Stimulated activated CD4-positive, alpha-beta T cell treated with anti-CD3 and anti-CD28 coated beads, Interleukin-12 subunit alpha, Interleukin-12 subunit beta, amount 100 ng/mL, for 24 hours (primary cell): ENCODE measurements at places on chromosomes 3 and 15.

DNA sequence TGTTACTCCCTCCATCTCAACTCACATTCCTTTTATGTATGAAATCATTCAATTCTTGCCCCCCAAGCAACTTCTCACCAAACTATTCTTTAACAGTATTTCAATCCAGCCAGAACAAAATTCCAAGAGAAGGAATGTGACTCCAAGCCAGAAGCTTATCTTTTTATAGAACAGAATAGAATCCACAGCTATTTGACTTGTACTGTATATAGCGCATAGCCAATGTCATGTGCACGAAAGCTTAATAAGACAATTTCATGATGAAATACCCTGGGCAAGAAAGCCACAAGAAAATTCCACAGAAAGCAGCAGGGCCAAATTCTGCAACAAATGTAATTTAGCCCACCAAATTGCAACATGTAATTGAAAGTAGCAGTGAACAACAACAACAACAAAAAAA, 127.6 kb upstream of the UBE2E2 start:
- DNase-seq: no peak

GRCh38 chr3:192155194-192155593, 572.1 kb downstream of the FGF12 start:
- no peak for DNase-seq

GRCh38 chr15:70698836-70699390, 64.4 kb downstream of the UACA start:
- DNase-seq: no peak

DNA sequence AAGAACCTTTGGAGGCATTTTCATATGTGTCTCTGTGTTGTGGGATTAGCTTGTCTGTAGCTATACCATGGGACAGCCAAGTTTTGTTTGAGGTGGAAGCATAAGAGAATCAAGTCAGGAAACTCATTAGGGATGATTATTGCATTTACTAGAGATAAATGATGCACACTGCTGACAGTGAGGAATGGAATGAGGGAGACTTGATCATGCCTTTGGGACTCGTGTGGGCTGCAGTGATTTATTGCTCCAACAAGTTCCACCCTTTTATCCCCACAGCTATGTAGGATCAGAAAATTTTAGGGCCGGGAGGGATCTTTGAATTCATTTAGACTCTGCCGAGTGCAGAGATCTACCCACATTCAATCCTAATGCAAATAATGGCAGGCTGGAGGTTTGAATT, 16.3 kb downstream of the ZNF385D start:
- no peak for DNase-seq

DNA sequence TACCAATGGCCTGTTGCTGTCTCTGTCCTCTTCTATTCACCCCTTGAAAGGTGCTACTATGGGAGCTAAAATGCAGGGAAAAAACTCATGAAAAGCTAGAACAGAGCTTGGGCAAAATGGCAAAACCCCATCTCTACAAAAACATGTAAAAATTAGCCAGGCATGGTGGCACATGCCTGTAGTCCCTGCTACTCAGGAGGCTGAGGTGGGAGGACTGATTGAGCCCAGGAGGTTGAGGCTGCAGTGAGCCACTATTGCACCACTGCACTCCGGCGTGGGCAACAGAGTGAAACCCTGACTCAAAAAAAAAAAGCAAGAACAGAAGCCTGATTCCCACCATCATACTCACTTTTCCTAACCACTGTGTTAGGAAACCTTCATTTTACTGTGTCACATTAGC, 1.9 kb downstream of the MAP4 start:
- no peak for DNase-seq

DNA sequence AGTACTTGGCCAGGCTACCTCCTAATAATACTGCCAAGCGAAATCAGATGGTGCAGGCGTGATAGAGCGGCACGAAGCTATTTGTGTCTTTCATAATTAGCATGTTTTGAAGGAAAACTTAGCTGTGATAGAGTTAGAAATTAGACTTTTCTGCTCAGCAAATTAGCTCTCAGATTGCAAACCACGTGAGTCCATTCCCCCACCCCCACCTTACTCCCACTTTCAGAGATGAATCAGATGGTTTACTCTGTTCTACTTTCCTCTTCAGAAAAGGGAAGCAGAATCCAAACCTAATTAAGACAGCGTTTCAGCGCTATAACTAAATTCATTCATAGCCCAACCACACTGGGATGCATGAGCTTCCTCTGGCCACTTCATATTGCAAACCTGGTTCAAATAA, 214.6 kb downstream of the SLCO3A1 start:
- DNase-seq: no peak

DNA sequence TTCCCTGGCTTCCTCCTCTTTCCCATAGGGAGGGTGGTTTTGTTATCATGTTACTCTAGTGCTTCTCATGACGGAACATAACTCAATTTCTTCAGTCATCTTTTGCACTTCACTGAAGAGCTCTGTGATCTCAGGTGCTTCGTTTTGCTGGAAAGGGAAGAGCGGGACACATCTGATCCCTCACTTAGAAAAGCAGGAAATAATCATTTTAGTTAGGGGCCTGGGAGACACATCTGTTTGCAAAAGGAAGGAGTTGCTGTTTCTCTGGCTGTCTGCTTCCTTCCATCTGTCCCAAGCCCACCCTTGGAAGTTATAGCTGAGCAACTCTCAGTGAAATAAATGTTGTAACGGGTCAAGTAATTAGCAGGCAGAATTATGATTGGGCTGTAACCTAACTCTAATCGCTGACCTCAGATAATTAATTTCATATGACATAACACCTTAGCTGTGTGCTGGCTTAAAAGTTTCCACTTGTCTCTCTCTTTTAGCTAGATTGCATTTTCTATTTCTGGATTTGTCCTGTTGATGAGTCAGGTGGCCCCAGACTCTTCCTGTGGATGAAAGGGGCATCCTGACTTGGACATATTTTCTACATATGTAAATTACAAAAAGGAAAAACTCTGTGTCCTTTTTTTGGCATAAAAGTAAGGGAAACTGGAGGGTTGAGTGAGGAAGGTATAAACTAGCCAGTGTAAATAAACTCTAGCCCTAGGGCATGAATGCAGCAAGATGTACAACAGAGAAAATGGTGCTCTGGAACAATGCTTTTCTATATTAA, 11.0 kb upstream of the FILIP1L start:
- DNase-seq: no peak

DNA sequence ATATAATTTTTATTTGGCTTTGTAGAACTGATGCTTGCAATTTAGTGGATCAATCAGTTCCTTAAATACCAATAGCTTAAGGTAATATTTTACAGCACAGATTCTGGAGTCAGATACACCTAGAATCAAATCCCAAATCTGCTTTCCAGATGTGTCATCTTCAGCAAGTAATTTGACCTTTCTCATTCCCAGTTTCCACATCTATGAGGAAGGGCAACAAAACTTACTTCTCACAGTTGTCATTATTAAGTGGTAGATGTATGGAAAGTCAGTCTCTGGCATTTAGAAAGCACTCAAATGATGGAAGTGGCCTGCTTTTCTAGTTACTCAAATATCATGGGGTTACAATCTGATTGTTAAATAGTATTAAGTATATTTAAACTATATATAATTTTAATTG, 767.0 kb downstream of the CADM2 start:
- DNase-seq: no peak

DNA sequence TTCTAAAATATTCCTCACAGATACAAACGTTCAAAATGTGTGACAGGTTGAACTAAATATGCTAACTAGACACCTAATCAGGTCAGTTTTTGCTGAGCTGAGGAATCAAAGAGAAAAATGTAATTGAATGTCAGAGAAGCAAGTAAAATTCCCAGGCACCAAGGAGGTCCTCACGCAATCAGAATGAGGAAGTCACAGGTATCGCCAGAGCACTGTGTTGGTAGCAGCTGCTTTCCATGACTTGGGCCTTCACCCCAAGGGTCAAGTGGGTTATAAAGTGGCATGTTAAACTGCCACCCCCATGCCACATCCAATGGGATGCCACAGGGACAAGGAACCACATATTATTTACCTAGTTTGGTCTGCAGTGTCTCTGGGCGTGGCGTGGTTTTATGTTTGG, 125.0 kb downstream of the TFG start:
- DNase-seq: no peak

GRCh38 chr15:34109797-34110663, 8.1 kb downstream of the PGBD4 start:
- DNase-seq: no peak

DNA sequence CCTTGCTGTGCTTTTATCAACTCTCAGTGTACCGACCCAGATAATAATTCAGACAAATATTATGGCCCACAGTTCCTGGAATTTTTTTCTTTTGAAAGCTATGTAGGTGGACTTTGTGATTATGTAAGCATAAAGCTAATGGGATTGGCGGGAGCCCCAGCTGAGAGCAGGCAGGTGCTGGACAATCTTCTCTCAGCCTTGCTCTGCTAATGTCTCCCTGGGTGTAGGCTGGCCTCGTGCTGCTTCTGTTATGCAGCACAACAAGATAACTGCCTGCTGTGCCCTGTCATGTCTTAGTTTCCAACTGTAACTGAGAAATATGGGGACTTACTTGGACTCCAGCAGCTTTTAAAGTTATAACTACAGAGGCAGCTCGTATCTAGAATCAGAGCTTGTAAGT, 415.0 kb downstream of the PDCD6IP start:
- DNase-seq: no peak

DNA sequence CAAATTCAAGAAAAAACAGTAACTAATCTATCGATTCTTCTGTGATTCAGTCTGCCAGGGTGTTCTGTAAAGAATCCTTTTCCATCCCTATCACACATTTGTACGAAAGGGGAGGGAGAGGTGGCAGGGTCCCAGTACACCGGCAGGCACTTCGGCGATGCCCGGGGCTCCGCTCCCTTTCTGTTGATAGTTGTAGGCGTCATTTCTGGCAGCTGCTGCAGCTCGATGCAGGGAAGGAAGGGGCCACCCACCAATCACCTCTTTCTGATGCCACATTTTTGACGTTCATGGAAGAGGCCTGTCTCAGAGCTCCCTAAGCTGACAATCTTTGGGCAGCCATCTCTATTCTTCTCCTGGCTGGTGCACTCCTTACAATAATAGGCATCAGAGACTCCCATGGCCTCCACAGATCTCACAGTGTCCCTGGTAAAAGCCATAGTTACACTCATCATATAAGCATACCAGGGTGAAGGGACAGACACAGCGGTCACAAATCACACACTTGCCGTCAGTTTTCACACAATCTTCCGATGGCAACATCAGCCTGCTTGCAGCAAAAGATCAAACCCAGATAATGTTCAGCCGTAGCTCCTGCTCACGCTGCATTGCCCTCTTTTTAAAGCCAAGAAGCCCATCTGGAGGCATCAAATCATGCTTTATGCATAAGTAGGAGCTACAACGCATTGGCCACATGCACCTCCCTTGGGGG, 60.8 kb upstream of the ZBTB38 start:
- no peak for DNase-seq

- no peak for DNase-seq
Measured at GRCh38 chr15:73959012-73959581, 32.8 kb downstream of the LOXL1 start.

GRCh38 chr3:147410526-147411237, 1.5 kb downstream of the ZIC1 start:
- DNase-seq: no peak

DNA sequence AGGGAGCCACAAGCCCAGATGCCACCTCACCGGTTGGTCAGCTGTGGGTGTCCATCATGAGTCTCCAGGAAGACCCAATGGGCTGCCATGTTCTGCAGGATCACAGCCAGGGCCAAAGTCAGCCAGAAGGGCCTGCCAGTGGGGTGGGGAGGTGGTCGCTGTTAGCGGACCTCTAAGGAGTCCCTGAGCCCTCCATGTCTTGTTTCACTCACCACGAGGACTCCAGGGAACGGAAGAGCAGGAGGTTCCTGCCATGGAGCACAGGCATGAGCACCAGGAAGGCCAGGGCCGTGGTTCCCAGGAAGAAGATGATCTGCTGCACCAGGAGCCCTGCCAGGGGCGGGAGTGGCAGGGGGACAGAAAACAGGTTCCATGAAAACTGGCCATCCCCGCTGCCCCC, 8.6 kb downstream of the ISLR start:
- DNase-seq: no peak

- no peak for DNase-seq
Measured at GRCh38 chr3:183807209-183807728, 18.1 kb downstream of the MAP6D1 start.

GRCh38 chr3:28376424-28376823, 27.8 kb upstream of the AZI2 start:
- DNase-seq: no peak

DNA sequence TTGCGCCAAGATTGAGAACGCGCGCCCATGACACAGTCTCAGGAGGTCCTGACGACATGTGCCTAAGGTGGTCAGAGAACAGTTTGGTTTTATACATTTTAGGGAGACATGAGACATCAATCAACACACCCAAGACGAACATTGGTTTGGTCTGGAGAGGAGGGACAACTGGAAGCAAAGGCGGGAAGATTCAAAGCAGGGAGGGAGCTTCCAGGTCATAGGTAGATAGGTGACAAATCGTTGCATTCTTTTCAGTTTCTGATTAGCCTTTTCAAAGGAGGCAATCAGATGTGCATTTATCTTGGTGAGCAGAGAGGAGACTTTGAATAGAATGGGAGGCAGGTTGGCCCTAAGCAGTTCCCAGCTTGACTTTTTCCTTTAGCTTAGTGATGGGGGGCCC, 828.4 kb upstream of the DPPA4 start:
- DNase-seq: no peak

DNA sequence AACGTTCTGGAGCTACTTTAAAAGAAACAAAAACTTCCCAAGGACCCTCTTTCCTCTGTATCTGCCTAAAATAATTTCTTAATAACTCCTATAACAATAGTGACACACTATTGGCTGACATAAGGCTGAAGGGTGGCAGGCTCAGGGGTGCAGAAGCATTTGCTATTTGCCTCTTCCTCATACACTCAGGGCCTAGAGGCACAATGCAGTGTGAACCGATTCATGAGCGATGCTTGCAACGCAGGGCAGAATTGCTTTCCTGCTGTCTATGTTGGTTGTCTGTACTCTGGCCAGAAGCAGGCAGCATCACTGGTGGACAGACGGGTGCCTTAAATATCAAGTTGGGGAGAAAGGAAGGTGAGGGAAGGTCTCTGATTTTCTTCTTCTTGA, 157.4 kb downstream of the AGBL1 start:
- DNase-seq: no peak

- peak; percentile 10 for DNase-seq
Measured at GRCh38 chr3:190883973-190884832, 21.7 kb upstream of the GMNC start.

DNA sequence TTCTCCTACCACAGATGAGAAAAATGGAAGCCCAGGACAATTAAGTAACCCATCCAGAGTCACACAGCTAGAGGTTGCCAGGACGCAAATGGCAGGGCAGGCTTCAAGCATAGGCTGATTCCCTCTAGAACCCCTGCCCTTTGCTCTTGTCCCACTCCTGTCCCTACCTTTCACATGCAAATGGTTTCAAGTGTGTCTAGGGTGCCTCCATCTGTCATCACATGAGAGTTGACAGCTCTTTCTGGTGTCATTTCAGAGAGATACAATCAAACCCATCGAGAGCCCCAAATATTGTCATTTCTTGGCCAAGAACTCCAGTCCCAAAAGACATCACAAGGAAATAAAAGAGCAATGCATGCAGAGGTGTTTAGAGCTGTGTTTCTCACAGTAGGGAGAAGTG, 23.7 kb downstream of the CCDC12 start:
- DNase-seq: no peak
